ENCODE measurements at places on chromosomes 5 and 9. TPM values are rescaled to one million over a fixed set of nuclear protein-coding genes. Genes with fewer than 3 reads are reported as not detected.

Gene SLC6A19
- total RNA-seq = 0.27 TPM

Gene CSF1R
- 22.4 TPM for total RNA-seq

Gene DMGDH
- total RNA-seq = 3.5 TPM

Gene SEMA4D
- total RNA-seq = 35.8 TPM

Gene MARVELD2
- total RNA-seq = 4.1 TPM

Gene SEC61B
- total RNA-seq = 41.0 TPM

Gene SNCAIP
- 25.5 TPM for total RNA-seq

Gene GAS1
- 146 TPM for total RNA-seq

Gene STK32A
- total RNA-seq = 17.7 TPM

All from camera-type eye (tissue), 1 donor.